ENCODE measurements at places on chromosomes 2 and 18.

- DNase-seq, result no peak
These were observed 41.8 kb upstream of the PSME4 start for GRCh38 chr2:54012538-54013141.

DNA sequence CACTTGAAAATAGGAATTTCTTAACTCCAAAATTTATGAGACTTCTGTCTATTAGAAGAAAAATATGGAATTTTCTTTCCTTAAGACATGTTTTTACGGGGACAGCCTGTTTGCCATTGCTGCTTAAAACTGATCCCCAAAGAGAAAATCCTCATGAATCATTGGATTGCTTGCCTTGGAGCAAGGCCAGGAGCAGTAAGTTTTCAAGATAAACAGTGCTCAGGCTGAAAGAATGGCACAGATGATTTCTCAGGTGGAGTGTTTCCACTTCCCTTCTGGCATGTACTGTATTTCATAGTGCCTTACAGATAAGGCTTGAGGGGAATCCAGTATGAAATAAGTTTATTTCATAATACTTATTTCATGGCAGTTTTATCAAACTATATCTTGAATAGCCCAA lies 74.3 kb upstream of the MMADHC start:
- no peak for DNase-seq

DNA sequence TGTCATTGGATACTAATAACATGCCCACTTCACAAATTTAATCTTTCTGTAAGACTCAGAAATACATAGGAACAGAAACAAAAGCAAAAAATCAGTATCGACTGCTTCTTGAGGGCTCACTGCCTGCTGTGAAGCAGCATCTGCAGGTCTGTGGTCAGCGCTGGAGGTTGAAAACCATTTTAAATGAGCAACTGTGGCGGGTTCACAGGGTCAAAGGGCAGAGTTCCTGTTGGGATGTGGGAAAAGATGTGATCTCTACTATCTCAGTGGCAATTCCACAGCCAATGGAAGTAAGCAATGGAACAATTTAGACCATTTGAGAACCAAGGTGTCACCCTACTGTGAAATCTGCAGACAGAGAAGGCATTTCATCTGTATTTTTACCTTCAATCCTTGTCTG lies 468.3 kb downstream of the PARD3B start:
- DNase-seq, result no peak

- DNase-seq, result no peak
These were observed 10.6 kb downstream of the IRS1 start for GRCh38 chr2:226788881-226789490.

DNA sequence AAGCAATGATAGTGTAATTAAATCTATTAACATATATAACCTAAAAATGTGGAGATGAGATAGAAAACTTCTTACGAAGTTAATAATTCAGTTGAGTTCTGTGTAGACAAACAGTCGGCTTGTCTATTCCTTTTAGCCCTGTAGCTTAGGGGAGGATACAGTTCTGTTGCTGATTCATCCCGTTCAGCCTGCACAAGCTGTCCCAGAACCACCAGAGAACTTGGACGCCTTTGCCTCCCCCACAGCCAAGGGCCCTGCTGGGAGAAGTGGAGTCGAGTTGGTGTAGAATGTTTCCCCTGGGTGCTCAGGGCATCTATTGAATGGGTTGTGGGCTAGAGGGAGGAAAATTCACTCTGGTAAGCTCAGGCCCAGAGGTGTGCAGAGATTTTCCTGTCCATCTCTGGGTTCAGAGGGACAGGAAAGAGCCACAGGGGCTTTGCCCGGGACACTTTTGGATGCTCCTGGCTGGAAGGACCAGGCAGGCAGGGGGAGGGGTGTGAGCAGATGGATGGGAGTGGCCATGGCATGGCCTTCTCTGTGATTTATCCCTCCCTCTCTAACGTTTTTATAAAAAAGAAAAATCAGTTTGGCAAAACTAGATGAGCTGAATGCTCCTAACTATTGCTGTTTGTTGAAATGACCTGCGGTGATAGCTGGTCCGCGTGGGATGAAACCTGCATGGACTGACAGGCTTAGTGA lies 42.8 kb upstream of the GALR1 start:
- DNase-seq, result no peak

GRCh38 chr2:113173542-113174375 lies at the start of gene PSD4:
Gene PSD4 (plus strand): TSS chr2:113173971. CDS start chr2:113182457, 8,486 bp downstream.
- peak; percentile 84 for DNase-seq

DNA sequence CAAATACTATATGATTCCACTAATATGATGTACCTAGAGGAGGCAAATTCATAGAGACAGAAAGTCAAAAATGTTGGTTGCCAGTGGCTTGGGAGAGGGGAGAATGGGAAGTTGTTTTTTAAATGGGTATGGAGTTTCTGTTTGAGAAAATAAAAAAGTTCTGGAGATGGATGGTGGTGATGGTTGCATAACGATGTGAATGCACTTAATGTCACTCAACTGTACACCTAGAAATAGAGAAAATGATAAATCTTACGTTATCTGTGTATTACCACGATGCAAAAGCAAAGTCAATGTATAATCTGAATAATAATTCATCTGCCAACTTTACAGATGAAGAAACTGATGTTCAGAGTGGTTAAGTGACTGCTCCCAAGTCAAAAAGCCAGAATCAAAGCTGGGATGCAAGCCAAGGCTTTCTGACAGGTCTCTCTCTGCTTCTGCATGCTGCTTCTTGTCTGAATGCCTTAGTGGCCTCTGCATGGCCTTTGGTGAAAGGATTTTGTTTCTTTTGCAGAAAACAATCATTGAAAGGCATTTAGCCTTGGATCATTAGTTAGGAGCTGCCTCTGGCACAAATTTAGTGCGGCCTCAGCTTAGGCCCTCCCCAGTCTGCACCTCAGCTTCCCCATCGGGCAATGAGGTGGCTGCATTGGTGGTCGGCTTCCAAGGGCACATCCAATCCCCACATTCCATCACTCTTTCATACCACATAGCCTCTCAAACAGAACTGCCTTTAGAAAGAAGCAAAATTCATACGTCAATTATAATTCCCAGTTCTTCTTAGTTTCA lies 46.5 kb upstream of the MYCN start:
- no peak for DNase-seq

- DNase-seq, result peak; percentile 26
These were observed 71.1 kb downstream of the DSC3 start for GRCh38 chr18:30971338-30971956.

- DNase-seq, result no peak
These were observed 268.0 kb downstream of the MREG start for GRCh38 chr2:215745331-215745730.

GRCh38 chr2:28338831-28339321 lies 53.8 kb upstream of the FOSL2 start:
- DNase-seq, result no peak

DNA sequence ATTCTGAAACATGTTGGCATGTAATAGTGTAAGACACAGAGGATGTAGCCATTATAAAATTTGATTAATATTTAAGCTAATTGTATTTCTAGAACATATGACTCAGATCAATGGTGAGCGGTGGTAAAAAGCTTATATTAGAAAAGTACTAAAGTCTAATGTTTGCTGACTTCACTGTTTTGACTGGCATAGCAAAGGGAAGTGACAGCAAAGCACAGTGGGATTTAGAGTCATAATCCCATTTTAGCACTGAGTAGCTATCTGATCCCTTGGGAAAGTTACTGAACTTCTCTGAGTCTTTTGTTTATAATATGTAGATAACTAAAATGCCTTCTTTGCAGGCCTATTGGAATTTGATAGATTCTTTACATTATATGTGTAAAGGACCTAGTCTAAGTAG lies 60.4 kb downstream of the KIAA1328 start:
- no peak for DNase-seq

DNA sequence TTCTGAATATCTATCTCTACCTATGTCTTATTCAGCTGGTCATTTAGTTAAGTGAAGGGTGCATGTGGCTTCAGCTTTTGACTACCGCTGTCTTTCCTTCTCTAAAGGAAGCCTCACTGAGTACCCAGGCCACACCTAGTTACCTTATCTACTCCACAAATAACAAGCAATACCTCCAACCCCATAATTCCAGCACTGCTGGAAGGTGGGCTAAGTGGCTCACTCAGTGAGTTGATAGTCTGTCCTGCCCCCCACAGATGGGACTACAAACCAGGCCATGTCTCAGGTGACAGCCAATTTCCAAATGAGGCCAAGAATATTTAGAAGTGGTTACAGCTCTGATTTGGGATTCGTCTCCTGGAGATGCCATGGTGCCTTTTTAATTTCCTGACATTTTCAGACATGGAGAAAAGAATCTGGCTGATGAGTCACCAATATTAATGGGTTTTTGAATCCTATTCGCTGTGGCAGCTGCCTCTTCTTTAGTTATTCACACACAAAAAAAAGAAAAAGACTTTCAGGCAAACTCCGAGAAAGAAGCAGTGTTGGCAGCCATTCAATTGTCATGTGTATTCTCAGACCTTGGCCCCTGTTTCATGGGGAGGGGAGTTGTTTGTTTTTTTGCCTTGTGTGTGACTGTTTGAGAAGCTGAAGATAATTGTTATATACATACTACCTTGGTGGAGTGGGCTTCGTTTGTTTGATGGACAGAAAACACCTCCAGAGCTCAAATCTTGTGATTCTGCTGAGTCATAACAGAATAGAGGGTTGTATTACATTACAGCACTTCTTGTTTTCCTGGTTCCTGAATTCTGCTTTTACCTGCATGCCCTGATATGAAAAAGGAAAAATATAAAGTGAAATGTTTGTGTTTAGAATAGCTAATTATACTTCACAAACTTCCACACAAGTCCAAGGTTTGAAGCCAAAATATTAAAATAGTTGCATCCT lies 64.2 kb downstream of the SCG2 start:
- no peak for DNase-seq

DNA sequence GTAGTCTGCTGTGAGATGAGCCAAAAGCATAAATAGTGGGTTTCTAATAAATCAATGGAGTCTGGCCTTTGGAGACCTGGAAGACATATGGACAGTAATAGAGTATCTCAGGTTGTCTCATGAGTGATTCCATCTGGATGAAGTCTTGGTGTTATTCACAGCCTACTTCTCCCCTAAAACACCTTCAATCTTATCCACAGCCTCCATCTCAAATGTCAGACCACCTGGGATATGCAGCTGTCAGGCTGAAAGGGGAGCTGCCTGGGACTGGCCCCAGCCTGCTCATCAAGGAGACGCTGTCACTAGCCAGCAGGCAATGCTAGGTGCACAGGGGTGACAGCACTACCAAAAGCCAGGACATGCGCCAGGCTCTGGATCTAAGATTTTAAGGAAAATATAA lies 684.0 kb upstream of the ZEB2 start:
- DNase-seq, result no peak

DNA sequence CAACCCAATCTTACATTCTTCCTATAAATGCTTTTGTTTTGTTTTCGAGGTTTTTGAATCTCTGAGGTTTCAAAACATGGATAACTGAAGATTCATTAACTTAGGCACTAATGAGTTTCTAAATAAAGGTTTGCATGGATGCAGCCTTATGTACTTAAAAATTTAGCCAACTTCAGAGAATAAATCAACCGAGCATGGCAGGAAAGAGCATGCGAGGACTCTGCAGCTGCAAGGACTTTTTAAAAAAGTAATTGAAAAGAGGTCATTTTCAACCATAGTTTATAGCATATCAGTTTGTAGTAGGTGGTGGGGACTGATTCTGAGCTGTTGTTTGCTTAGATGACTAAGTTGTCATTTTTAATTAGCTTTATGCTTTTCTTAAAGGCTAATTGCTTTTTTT lies 567.0 kb upstream of the ZEB2 start:
- DNase-seq, result no peak

GRCh38 chr18:31685097-31686082 lies 1.0 kb upstream of the B4GALT6 start:
- peak; percentile 36 for DNase-seq

DNA sequence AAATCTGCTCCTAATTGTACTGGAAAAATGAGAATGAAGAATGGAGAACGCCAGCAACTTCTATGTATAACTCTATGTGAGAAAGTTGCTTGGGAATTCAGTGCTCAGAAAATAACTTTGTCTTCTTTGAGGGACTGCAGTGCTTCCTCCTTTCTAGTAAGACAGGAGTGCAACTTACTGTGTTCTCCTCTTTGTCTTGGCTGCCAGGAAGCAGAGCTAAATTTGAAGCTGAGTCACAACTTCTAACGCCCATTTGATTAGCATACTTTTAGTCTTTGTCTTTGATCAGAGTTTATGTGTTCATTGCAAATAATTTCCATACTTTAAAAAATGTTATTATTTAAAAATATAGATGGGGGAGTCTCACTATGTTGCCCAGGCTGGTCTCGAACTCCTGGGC lies 6.6 kb downstream of the ARHGAP25 start:
- peak; percentile 70 for DNase-seq

GRCh38 chr2:83650898-83651297 lies 808.2 kb downstream of the SUCLG1 start:
- DNase-seq, result no peak

GRCh38 chr2:178163395-178163794 lies 30.9 kb upstream of the OSBPL6 start:
- no peak for DNase-seq

DNA sequence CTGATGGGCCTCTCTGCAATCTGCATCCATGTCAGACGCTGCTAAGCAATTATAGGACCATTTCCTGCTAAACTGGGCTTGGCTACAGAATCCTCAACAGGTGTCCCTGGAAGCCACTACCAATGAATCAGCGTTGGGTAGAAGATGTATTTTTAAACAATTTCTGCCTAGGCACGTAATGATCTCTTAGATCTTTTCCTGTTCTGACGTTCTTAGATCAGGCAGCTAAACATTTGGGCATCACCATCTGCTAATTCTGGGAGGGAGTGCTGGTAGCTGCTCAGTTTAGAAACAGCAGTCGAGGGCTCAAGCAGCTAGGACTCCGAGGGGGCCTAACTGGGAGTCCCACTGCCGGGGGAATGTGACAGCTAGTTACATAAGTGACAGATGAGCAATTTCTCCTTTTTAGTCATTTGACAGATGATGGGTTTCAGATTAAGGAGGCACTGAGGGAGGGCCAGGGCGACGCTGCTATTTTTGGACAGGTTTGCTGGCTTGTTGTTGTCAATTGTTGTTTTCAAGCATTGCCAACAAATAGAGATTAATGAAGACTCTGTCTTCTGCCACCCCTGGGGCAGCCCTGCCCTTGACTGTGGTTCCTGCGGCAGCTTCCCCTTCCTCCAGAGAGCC lies 92.7 kb downstream of the MRO start:
- DNase-seq, result no peak

- DNase-seq, result no peak
These were observed 134.4 kb upstream of the SEC11C start for GRCh38 chr18:59005262-59005661.

Data from AML-193 (cell line).